Immature natural killer cell (primary cell): ENCODE measurements at places on chromosomes 13 and 19.
A peak's percentile ranks its signal among the peaks of the same experiment; 100 is the strongest.

GRCh38 chr13:113657851-113658741 lies at the start of gene ATP4B:
Gene ATP4B (minus strand): TSS chr13:113658198. CDS start chr13:113658144, 54 bp downstream.
- DNase-seq = no peak

DNA sequence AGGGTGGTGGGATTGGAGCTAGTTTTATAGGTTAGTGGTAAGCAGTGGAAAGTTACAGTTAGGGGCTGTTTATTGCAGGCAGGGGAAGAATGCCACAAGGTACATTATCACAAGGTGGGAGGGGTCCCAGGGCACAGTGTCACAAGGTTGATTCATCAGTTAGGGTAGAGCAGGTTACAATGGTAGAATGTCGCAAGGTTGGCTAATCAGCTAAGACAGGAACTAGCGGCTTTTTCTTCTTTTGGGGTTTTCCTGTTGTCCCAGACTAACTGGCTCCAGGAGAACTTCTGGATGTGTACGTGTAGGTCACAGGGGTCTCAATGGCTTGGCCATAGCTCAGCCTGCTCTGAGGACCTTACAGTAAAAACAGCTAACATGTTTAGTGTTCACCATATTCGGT lies 1221.1 kb downstream of the SLITRK1 start:
- DNase-seq = no peak

GRCh38 chr19:16018801-16019551 lies 57.3 kb upstream of the TPM4 start:
- no peak for DNase-seq

DNA sequence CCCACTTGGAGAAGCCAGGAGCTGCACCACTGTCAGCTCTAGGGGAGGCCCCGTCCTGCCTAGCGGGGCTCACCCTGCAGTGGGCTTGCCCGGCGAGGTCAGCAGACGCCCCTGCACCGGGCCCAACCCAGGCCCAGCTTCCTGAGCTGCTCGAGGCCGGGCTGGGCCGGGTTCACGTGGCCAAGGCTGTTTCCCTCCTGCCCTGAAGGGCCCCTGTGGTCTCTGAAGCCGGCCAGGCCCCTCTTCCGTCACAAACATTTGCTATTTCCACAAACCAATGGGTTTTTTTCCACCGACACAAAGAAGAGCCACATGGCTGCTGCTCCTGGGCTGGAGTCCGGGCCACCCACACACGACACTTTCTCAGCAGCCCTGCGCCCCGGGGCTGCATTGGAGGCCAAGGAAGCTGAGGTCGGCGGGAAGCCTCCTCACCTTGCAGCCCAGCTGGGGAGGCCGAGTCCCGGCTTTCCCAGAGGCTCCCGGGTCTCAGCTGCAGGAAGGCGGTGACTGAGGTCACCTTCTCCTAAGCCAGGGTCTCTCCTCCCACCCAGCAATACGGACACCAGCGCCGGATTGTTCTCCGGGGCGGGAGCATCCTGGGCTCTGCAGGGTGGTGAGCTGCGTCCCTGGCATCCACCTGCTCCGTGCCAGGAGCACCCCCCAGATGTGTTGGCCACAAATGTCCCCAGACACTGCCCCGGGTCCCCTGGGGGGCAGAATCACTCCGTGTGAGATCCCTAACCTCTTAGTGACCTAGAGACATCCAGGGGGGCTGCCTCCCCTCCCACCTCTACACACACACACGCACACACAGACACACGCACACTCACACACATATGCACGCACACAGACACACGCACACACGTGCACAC lies 80.5 kb downstream of the GADD45B start:
- DNase-seq = no peak

DNA sequence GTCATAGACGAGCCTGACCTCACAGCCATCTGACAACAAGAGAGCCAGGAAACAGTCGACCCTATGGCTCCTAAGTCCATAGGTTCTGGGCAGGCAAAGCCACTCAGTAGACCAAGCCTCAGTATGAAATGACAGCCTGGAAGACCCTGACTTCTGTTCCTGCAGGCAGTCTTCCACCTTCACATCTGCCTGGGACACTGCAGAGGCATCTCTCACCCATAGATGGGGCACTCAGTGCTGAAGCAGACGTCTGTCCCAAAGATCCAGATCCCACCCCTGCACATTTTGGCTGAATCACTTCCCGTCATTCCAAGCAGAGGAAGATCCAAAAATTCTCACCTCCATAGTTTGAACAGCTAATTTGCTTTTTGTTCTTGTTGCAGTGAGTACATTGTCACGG lies 139.3 kb upstream of the ZNF507 start:
- DNase-seq = no peak

- no peak for DNase-seq
These were observed 41.9 kb upstream of the CALM3 start for GRCh38 chr19:46559203-46559602.

DNA sequence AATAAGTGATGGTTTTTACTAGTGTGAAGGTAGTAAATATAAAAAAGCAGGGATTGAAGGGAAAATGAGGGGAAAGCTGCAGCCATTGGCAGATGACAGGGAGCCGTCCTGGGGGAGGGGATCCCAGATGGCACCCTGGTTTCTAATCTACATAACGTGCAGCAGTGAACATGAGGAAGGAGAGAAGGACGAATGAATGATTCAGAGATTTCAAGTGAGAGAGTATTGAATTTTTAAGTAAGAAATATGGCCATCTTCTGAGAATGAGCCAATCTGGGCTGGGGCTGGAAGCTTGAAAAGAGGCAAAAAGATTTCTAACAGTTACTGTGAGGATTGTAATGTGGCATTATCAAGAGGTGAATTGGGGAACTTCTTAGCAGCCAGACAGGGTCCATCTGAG lies 414.2 kb downstream of the MYO16 start:
- no peak for DNase-seq

DNA sequence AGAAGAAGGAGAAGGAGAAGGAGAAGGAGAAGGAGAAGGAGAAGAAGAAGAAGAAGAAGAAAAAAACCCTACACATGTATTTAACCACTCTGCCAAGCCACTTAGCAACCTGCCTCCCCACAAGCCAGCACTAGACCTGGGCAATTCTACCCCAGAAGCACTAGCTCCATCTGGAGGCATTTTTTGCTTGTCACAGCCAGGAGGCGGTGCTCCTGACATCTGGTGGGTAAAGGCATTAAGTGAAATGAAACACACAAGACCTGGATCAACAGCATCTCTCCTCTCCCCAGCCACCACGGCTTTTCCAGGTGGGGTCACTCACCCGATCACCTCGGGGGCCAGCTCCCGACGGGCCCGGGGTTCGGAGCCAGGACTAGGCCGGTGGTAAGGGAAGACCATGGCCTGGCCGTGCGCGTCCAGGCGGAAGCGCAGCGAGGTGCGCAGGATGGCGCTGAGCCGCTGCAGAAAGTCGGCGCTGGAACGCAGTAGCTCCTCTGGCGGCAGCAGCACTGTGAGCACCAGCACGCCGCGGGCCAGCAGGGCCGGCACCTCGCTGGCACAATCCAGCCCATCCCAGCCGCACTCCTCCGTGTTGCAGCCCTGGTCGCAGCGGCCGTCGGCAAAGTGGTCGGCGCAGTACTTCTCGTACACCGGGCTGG lies 26.9 kb downstream of the NOTCH3 start:
- DNase-seq = no peak

GRCh38 chr13:26558074-26558805 lies 757 bp downstream of the WASF3 start:
- DNase-seq = no peak

- DNase-seq = no peak
These were observed 70.5 kb upstream of the CSNK1A1L start for GRCh38 chr13:37175996-37176395.

DNA sequence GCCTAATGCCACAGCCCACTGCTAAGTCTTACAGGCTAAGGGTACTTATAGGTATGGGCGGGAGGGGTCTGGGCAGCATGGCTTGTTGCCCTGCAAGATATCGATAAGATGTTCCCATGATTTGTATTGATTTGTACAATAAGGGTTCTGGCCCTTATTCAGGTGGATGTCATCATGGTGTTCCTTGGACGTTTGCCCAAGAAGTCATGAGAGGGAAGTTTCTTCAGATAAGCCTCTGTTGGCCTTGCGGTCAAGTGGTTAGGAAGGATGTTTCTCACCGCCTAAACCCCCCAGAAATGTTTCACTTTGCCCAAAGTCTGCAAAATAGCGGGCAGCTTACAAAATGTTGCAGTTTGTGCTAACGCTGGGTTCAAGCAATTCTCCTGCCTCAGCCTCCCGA lies 7.3 kb downstream of the PARP4 start:
- no peak for DNase-seq

DNA sequence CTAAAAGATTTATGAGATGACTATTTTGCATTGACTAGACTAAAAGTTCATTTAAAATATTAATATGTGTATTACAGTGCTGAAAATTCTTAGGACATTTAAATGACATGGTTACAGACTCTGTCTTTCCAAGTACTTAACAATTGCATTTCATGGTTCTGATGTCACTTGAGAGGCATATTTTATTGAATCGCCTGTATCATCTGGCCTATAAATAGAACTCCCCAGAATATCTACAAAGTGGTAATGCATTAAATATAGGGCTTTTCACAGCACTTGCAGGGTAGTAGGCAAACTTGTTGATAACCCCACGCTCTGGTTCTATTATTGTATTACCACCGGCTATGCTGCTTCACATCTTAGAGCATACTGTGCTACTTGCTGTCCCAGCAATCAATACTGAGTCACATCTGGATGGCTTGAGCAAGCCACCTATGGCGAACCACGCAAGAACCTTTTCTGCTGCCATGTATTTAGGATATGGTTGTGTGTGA lies 400.6 kb downstream of the HS6ST3 start:
- DNase-seq = no peak

DNA sequence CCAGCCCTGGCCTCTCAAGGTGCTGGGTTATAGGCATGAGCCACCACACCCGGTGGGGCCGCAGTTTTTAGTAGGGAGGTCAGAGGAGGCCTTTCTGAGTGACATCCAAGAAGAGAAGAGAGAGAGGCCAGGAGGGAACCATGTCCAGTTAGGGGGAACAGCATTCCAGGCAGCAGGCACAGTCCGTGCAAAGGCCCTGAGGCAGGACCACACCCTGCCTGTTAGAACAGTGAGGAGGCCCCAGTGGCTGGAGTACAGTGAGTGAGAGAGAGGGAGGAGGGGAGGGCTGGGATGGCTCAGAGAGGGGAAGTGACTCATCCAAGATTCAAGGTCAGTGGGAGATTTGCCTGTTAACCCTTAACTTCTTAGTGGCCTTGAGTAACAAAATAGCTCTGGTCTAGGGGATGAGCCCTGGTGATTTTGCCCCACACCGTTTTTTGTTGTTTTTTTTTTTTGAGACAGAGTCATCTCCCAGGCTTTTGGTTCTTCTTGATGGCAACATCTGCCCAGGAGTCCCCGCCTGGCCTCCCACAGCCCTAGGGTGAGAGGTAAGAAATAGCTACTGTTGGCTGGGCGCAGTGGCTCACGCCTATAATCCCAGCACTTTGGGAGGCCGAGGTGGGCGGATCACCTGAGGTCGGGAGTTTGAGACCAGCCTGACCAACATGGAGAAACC lies 2.7 kb upstream of the PLIN3 start:
- no peak for DNase-seq

GRCh38 chr13:28357911-28358433 lies 137.0 kb downstream of the FLT1 start:
- DNase-seq = no peak

DNA sequence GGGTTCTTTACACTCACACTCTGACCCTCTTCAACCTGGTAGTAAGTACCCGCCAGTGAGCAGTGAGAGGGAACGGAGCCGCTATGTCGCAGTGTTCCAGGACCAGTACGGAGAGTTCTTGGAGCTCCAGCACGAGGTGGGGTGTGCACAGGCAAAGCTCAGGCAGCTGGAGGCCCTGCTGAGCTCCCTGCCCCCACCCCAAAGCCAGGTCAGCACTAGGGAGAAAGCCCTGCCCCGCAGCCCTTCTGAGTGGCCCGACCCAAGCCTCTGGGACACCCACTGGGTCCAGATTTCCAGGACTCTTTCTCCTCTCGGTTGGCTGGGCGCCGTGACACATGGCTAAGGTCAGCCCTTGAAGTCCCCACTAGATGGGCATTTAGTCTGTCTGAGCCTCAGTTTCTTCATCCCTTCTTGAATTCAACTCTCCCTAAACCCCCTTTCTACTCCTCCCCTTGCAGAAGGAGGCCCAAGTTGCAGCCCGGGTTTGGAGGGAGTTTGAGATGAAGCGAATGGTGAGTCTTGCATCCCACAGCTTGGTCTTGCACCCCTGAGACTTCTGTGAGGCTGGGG lies 1.9 kb downstream of the OCEL1 start:
- DNase-seq = no peak

DNA sequence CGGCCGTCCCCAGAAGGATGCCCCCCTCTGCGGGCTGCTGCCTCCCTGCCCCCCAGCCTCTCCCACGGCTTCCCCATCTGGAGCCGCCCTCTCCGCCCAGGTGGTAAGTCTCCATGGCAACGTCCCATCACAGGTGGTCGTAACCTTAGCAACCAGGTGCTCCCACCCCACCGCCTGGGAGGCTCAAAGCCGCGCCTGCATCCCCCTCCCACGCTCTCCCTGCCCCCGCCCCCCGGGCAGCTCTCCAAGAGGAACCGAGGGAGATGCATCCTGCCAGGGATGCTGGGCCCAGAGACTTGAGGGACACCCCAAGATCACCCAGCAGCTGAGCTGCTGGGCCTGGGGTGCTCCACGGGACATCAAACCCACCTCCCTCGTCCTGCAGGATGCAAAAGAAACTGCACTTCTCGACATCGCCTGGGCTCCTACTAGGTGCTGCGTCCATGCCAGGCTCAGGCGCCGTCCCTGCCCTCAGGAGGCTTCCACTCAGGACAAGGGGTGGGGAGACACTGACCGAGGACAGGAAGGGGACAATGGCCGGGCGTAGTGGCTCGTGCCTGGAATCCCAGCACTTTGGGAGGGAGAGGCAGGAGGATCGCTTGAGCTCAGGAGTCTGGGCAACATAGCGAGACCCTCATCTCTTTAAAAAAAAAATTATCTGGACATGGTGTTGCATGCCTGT lies 5.0 kb upstream of the LINGO3 start:
- no peak for DNase-seq

- peak; percentile 65 for DNase-seq
These were observed 4.9 kb upstream of the PALM start for GRCh38 chr19:703651-704446.

GRCh38 chr13:28958018-28958417 lies 137.9 kb downstream of the MTUS2 start:
- DNase-seq = no peak

- DNase-seq = no peak
These were observed 68.1 kb downstream of the SIAH3 start for GRCh38 chr13:45783346-45784043.

DNA sequence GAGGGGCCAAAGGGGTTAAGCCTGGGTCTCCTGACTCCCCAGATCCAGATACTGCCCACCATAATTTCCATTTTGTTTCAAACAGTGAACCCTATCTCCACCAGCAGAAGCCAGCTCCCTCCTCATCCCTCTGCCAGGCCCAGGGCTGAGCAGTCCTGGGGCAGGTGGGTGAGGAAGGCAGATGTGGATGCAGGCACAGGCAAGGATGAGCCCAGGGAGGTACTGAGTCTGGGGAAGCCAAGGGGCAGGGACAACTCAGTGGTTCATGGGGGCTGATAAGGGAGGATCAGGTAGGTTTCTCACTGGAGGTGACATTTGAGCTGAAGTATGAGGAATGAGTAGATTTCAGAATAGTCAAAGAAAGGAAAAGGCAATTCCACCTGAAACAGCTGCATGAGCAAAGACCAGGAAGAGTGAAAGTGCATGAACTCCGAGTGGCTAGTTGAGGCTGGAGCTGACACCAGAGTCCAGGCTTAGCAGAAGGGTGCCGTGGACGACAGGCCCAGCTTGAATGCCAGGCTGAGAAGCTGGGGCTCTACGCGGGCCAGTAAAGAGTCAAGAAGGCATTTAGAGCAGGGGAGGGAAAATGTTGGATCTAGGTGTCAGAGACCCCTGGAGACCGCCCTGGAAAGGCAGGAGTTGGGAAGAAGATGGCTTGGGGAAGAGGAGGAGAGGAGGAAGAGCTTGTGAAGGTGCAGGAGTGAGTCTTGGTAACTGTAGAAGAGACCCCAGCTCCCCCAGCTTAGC lies 10.3 kb downstream of the CIC start:
- no peak for DNase-seq
